Germinal center (tissue), 1 donor: ENCODE measurements at places on chromosomes 1 and 21.
A peak's percentile ranks its signal among the peaks of the same experiment; 100 is the strongest.

- peak; percentile 32 for DNase-seq
These were observed 107.5 kb downstream of the RGL1 start for GRCh38 chr1:183912265-183912886.

DNA sequence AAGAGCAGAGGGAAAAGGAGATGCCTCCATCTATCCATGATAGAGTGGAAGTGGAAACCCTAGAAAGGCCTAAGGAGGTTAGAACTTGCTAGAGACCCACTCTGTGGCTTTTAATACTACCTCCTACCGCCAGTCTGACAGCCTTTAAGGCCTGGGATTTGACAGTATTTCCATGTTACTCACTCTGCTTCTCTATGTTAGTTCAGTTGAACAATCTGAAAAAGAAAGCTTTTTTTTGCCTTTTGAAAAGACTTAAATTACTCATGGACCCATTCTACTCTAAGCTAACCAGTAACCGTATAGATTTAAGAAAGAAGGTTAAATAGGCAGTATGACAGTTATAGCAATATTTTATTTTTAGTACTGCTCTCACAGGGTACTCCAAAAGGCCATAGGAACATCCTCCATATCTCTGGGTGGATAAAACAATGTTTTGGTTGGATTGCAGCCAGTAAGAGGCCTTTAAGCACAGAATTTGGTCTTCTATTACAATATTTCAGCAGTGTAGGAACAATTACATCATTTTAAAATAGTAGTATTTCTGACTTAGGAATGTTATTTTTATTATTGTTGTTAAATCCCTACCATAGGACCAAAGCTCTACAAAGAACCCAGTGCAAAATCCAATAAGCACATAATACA is 15.9 kb upstream of the GPR25 start:
- DNase-seq = no peak

DNA sequence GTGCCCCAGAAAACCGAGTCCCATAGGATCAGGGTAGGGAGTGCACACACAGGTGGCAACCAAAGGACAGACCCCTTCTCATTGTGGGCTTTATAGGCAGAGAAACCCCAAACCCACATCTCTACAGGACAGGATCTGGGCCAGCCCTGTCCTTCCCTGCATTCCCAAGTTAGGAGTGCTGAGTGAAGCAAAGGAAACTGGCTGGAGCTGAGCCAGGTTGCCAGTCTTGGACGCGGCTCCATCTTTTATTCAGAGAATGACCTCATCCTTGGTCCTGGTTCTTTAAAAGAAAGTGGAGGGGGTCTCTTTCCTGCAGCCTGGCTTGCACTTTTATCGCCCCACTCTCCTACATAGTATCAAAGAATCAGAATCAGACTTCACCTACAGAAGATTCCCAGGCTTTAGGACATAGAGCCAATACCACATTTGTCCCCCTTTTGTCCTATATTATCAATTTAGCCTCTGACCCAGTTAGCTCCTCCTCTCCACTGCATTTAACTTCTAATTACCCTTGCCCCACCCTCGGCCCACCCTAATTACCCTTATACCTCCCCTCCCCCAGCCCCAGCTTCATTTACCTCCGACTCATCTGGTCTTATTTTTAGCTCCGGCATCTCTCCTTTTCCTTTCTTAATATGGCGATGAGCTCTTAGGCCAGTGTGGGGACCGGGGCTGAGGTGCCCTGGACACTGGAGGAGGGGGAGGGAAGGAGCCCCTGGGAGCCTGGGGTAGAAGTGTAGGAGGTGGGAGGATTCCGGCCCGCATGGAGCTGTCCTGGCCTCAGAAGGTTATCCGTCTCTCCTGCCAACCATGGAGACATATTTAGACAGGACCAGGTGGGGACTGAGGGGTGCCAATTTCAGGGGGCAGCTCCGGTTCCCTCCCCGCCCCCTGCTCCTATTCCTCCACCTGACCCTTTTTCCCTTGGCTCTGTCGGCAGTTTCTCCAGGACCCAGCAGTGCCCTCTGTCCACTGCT is at the start of gene CASQ1:
CASQ1 (plus strand) TSS at position 927 of the 977 bp plus-strand sequence. CDS start 177 bp downstream, outside the sequence.
- no peak for DNase-seq

DNA sequence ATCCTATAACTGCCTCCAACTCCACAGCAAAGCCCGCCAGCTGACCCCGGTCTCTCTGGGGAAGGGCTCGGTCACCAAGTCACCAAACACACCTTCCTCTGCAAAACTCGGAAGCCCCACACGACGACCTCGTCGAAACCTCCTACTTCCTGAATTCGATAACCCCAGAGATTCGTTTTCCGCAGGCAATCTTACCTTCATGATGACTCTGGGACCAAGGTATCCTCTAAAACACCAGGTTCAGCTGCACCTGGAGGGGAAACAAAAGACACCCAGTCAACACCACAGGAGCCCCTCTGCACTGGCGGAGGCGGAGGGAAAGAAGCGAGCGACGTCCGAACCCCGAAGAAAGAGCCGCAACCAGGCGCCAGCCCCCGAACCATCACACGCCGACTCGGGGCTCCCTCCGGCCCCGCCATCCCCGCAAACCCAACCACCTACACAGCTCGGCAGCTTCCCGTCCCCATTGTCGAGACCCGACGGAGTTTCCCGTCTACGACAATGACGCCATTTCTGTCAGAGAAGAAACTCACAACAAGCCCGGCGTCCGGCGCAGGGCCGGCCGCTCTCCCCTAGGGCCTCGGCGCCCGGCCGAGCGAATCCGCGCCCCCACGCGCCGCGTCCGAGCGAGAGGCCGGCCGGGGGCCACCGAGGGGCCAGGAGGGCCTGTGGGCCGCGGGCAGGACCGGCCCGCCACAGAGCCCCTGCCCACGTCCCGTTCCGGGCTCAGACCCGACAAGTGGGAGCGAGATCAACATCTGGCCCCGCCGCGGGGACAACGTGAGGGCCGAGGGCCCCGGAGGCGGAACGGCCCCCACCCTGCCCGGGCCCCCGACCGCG is 1.0 kb downstream of the ARID4B start:
- DNase-seq = peak; percentile 51

DNA sequence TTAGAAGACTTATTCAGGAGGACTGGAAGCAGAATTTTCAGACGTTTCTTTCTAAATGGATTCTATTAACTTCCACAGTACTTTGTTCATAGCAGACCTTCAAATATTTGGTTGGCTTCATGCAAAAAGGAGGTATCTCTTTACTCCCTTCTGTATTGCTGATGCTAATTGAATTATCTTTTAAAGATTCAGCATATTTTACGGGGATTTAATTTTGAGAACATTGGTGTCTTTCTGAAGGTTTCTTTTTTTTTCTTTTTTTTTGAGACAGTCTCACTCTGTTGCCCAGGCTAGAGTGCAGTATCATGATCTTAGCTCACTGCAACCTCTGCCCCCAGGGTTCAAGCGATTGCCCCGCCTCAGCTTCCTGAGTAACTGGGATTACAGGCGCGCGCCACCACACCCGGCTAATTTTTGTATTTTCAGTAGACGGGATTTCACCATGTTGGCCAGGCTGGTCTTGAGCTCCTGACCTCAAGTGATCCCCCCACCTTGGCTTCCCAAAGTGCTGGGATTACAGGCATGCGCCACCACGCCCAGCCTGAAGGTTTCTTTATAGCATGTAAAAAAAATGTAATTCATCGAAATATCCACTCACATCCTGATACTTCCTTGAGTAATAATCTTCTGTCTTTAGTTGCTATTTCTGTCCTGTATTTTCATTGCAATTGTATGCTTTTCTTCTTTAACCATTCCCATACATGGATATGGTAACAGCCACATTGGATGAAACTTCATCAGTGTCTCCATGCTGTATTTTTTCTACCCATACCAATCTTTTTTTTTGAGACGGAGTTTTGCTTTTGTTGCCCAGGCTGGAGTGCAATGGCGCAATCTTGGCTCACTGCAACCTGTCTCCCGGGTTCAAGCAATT is 14.5 kb downstream of the CNST start:
- DNase-seq = no peak

- no peak for DNase-seq
These were observed 169.0 kb downstream of the LBR start for GRCh38 chr1:225258811-225259210.

GRCh38 chr1:193884848-193885558 is 698.6 kb upstream of the B3GALT2 start:
- no peak for DNase-seq

DNA sequence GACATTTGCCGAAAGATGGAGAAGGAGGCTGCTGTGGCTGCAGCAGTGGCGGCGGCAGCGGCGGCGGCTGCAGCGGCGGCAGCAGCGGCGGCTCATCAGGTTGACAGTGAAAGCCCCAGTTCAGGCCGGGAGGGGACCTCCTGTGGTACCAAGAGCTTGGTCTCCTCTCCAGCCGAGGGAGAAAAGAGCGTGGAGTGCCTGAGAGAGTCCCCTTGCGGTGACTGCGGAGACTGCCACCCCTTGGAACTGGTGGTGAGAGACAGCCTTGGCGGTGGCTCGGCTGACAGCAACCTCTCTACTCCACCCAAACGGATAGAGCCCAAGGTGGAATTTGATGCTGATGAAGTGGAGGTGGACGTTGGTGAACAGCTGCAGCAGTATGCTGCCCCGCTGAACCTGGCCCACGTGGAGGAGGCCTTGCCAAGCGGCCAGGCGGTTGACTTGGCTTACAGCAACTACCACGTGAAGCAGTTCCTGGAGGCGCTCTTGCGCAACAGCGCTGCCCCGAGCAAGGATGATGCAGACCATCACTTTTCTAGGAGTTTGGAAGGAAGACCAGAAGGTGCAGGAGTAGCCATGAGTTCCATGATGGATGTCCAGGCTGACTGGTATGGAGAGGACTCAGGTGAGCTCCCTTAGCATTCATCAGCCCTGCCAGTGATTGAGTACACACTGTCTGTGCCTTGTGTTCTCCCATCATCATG is 6.3 kb downstream of the ZBTB8B start:
- peak; percentile 53 for DNase-seq

DNA sequence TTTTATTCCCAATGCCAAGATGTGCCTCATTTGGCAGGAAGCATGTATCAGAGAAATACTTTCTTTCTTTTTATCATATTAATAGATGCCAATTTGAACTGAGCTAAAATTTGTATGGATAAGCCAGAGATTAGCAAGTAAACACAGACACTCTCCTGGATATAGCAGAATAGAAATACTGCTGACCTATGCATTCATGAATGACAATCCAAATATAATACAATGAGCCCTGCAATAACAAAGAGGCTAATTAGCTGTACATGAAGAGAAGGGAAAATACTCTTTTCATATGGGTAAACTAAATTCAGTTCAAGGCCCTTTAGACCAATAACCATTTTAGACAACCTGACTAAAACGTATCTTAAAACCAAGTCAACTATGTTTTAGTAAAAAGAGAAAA is 388.1 kb upstream of the NR5A2 start:
- no peak for DNase-seq

- DNase-seq = no peak
These were observed 116.3 kb downstream of the EPHB2 start for GRCh38 chr1:22826604-22827580.

- DNase-seq = no peak
These were observed 170.0 kb downstream of the LTN1 start for GRCh38 chr21:28822486-28823335.

GRCh38 chr1:35269201-35269988 is 886 bp downstream of the ZMYM4 start:
- DNase-seq = peak; percentile 8
